GM06990 (cell line): ENCODE measurements at places on chromosomes 12 and 14.

DNA sequence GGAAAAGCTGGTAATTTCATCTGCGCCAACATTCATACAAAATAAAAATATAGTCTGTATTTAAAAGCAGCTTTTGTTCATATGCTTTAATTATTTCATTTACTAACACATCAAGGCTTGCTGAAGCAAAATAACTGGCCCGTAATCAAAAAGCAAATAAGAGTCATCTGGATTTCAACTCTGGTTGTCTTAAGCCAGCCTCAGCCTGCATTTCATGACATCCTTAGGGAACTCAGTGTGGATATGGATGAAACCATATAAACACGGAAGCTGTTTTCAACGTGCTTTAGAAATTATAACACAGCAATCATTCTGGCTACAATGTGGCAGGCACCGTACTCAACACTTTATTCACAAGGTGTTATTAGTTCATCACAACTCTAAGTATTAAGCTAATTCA is 852 bp downstream of the COX16 start:
- no peak for DNase-seq

DNA sequence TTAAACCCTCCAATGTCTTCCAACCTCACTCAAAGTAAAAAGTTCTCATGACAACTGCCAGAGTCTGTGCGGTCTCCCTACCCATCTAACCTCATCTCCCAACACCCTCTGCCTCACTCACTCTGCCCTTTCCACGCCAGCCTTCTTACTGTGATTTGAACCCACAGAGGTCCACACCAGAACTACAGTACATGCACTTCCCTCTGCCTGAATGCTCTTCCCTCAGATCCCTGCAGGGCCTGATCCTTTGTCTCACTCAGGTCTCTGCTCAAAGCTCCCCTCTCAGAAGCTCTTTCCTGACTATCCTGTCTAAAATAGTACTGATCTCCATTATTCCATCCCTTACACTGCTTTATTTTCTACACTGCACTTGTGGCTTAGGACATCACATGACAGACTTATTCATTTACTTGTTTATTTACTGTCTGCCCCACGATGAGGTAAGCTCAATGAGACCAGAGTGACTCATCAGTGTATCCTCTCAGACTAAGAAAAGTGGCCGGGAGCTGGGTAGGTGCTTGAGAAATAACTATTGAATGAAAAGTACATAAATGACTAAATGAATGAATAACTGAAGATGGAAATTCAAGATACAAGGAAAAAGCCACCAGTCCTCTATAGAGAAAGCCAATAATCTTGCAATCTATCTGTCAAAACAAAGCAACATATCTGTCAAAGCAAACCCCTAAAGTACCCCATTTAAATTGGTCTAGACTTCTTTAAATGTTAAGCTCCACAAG is 17.1 kb downstream of the POMT2 start:
- DNase-seq: no peak

DNA sequence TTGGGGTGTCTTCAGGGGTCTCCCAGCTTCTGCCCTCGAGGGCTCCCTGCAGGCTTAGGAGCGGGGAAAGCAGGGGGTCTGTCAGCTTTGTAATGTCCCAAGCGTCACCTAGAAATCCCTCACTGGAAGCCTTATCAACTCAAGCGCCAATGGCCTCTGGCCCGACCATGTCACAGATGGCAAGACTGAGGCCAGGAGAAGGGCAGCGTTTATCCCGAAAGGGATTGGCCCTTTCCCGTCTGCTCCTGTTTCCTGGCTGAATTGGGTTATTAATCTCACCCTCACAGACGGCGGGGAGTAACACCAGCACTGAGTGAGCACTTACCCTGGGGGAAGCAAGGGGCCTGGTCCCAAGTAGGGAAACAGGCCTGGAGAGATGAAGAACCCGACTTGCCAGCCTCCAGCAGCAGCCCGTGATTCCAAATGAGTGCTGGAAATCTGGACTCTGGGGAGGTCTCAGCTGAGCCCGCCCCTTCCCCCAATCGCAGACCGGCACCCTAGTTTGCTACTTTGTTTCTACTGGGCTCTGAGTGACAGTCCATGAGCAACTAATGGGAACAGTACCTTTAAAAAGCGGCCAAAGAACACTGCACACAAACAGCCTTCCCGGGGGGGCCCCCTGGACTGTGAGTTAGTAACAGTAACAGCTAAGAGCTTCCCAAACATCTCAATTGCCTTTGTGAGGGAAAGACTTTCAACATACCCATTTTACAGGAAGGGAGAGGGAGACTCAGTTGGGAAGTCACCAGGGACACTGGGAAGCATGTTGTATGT is 2.1 kb upstream of the NCOR2 start:
- no peak for DNase-seq

GRCh38 chr14:103730490-103731035 is 15.0 kb downstream of the ZFYVE21 start:
- no peak for DNase-seq

GRCh38 chr12:120693848-120694247 is 6.9 kb downstream of the MLEC start:
- DNase-seq: no peak

GRCh38 chr12:64796205-64796845 is 28.1 kb upstream of the TBC1D30 start:
- DNase-seq: peak; percentile 33

DNA sequence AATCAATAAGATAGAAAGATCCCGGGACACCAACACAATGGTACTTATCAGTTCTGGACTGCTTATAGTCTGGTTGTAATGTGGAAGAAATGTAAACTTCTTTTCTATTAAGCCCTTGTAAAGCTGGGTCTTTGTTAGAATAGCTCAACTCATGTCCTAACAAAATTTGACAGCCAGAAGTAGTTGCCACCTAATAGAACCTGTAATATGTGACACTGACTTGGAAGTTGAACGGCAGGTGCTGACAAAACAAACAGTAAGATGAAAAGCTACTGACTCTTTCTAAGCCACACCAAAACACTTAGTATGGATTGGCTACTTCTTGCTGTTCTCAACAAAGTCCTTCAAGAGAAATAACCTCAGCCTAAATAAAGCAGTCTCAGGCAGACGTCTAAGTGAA is 56.6 kb downstream of the KIF21A start:
- no peak for DNase-seq

- no peak for DNase-seq
Measured at GRCh38 chr12:19867970-19868369, 428.7 kb downstream of the AEBP2 start.

GRCh38 chr14:62661818-62662217 is 383.4 kb downstream of the KCNH5 start:
- DNase-seq: no peak

DNA sequence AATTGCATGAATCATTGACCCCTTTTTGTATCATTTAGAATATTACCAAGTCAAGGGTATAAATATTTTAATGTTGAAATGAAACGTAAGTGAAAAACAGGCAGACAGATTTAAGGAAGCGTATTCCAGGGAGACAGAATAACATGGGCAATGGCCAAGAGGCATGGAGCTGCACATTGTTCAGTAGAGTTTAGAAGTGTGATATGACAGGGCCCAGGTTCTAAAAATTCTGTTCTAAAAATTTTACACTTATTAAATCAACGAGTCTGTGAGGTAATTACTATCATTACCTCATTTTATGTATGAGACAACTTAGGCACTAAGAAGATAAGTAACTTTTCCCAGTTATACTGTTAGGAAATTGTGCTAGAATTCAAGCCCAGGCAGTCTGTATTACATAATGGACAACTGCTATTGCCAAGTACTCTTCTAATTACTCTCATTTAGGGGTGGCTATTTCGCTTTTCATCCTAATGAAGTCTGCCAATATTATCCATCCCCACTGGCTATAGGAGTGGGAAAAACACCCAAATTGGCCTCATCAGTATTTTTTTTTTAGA is 103.2 kb upstream of the NAV3 start:
- no peak for DNase-seq

DNA sequence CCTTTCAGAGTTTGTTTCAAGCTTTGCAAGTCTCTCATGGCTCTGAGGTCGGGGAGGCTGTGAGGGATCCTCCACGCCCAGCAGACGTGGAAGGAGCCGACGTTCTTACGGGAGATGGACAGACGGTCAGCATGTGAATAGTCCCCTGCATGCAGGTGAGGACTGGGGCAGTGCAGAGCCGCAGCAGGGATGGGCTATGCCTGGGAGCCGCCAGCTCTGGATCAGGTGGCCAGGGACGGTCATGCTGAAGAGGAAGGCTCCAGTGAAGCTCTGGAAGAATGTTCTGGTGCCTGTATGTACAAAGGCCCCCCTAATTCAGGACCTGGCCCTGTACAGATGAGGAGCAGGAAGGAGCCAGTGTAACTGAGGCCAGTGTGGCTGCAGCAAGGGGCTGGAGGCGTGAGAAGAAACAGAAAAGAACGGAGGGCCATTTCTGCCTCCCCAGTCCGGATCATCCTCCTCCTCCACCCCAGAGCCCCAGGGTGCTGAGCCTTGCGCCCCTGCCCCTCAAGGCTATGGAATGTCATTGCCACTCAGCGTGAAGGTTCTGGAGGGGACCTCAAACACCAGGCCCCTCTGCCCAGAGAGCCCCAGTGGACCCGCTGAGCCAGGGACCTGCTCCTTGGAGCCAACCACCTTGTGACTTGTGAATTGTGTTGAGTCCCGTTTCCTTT is 96.8 kb upstream of the DIO3 start:
- DNase-seq: no peak

- DNase-seq: no peak
Measured at GRCh38 chr12:114412825-114413749, 7.1 kb upstream of the TBX5 start.

DNA sequence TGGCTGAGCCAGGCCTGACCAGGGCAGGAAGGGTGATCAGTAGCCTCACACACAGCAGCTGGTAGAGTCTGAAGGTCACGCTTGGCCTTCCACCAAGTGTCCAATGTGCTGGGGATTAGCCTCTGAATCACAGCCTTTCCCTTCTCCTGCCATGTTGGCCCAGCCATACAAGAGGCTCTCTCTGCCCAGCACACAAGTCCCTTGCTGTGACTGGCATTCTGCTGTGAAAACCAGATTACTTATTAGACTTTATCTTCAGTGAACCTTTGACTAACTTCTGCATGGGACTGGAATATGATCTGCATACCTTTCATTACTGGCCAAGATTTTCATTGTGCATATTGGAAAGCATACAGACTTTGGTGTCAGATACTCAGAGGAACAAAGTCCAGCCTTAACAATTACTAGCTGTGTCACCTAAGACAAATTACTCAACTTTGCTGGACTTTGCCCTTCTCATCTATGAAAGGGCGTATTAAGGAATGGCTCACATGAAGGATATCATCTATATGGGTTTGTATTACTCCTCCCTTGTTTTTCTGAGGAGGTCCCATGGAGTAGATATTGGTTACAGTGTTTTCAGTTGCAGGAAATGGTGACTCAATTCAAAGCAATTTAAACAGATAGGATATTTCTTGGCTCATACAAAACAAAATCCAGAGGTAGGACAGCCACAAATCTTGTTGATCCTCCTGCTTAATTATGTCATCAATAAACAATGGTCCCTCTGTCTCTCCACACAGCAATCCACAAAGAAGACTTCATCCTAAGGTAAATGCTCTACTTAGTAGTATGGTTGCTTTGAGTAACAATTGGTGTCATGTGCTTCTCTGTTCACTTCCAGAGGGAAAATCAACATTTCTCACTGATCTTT is 99.6 kb downstream of the DYRK2 start:
- no peak for DNase-seq

GRCh38 chr14:44745371-44745770 is 216.4 kb downstream of the KLHL28 start:
- DNase-seq: no peak

- DNase-seq: no peak
Measured at GRCh38 chr12:123131291-123131832, 19.5 kb downstream of the PITPNM2 start.

DNA sequence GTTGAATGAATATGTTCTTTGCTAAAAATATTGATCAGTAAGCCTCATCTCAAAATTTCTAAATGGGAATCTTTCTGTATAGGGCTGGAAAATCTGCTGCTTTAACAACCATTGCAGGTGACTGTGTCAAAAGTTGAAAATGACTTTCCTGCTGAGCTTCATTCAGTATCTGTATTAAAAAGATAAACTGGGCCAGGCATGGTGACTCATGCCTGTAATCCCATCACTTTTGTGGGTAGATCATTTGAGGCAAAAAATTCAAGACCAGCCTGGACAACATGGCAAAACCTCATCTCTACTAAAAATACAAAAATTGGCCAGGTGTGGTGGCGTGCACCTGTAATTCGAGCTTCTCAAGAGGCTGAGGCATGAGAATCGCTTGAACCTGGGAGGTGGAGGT is 213.7 kb upstream of the SYT10 start:
- no peak for DNase-seq

DNA sequence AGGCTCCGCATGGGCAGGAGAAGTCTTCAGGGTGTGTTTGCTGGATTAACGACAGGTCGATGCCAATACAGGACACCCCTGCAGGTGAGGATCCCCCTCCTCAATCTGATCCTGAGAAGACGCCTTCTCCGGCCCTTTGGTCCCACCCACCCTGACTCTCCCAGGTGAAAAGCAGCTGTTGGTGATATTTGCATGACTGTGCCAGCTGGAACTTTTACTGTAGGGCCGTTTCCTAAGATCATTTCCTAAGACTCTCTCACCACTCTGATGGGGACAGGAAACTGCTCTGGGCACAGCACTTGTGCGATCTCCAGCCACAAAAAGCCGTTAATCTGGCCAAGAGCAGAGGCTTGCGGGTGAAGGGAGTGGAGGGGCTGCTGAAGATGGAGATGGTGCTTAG is 16.8 kb upstream of the EIF5 start:
- no peak for DNase-seq

DNA sequence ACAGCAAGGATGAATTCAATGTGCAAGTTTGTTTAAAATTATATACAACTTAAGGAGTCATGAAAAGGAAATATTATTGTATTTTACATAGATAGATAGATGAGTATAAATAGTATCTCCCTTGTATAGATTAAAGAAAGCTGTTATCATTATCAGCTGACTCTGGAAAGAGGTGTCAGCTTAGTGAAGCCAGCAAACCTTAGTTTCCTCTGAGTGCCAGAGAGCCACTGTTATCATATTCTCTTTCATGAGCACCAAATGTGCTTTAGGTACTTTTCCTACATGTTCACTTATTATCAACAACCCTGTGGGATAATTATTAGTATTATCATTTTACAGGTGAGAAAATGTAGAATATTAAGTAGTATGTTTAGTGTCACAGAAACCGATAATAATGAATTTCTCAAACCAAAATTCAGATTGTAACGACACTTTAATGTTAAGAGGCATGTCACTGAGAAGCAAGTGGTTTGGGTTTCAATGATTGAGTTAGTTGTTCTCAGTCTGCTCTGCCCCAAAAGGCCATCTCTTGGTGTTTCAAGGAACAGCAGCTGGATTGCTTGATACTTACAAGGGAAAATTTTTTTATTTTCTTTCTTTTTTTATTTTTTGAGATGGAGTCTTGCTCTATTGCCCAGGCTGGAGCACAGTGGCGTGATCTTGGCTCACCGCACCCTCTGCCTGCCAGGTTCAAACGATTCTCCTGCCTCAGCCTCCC is 53.7 kb downstream of the PLEKHA5 start:
- DNase-seq: no peak

DNA sequence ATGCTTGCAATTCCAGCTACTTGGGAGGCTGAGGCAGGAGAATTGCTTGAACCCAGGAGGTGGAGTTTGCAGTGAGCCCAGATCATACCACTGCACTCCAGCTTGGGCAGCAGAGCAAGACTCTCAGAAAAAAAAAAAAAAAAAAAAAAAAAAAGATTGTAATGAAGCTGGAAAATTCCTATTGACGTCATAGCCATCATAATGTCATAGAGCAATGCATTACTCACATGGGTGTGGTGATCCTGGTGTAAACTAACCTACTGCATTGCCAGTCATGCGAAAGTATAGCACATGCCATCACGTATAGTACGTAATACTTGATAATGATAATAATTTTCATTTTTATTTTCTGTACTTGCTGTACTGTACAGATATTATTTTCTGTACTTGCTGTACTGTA is 42.7 kb upstream of the NID2 start:
- DNase-seq: no peak

- DNase-seq: no peak
Measured at GRCh38 chr12:85877459-85877858, 3.4 kb downstream of the NTS start.
